ENCODE measurements at places on chromosomes 2 and 18.

DNA sequence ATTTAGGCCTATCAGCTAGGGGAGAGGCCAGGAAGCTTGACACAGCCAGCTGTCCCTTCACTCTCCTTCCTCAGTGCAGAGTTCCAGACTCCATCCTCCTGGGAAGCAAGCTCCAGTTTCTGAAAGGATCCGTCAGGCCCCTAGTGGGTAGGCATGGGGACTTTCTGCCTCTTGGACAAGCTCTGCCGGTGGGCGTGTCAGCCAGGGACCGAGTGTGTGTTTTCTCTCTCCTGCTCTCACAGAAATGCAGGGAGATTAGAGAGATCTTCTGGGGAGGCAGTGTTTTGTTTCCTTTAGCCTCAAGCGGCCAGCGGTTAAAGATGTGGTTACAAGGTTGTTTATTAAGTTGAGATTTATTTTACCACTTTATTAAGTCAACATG lies 29.9 kb upstream of the OTOS start:
- peak; percentile 3 for DNase-seq

DNA sequence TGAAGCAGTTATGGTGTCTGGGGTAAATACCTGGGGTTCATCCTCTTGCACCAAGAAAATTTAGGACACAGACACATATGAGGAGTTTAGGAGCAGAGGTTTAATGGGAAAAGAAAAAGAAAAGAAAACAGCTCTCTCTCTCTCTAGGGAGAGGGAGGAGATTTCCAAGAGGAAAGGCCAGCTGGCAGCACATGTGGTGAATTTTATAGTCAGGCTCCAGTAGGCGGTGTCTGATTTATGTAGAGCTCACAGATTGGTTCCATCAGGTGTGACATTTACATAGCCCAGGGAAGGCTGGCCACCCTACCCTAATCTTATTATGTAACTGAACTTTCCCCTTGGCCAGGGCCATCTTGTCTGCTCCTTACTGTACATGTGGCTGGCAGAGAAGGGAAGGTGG lies 297.5 kb upstream of the RGPD4 start:
- no peak for DNase-seq

- peak; percentile 60 for DNase-seq
Measured at GRCh38 chr2:73952499-73953446, 26.1 kb downstream of the DGUOK start.

DNA sequence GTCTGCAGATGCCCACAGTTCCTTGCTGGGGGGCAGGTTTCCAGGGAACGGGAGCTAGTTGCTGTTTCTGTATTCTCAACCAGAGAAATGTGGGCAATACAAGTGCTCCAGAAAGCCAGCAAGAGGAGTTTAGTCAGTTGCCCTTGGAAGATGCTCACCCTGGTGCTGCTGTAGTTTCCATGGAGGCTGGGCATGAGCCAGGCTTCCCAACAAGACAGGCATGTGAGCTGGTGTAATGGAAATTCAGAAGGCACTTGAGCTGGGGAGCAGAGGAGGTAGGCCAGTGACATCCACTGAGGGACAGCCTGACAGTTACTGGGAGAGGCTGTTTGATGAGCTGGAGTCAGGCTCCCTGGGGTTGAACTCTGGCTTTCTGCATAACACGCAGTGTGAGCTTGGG lies 7.7 kb downstream of the HK2 start:
- no peak for DNase-seq

DNA sequence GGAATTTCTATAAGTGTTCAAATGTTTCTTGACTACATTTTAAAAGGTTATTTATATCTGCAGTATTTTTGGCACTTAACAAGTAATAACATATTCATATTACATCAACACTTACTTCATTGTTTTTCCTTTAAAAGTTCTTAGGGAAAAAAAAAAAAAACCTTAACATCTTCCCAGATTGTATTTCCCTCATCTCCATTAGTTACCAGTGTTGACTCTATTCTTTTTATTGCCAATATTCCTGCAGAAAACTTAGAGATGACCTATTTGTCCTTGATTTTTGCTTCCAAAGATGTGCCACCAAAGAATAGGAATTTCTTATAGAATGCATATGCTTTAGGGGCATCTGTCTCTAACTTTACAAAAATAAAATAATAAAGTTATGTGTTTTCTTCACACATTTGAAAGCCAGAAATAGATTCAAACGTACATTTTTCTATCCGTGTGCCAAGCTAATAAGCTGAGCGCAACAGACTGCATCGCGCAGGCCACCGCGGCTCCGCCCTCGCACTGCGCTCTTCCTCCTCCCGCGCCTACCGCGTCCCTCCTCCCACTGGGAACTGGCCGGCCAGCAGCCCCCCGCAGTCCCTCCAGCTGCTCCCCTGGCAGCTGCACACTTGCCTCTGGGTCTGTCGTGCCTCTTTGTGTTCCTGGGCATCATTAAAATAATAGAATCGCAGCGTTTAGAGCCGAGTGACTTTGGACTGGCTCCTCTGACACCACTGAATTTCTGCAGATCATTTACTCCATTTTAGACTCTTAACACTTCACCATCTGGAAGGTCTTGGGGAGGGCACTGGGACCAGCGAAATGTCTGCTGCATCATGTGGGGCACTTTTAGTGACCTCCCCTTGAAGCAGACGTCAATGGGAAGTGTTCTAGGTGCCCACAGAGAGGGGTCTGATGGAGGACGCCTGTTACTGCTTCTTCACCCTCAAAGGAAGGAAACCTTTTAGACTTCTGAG lies 21.2 kb upstream of the NAB1 start:
- DNase-seq: peak; percentile 15

GRCh38 chr2:240620859-240621258 lies 4.4 kb upstream of the GPR35 start:
- no peak for DNase-seq

DNA sequence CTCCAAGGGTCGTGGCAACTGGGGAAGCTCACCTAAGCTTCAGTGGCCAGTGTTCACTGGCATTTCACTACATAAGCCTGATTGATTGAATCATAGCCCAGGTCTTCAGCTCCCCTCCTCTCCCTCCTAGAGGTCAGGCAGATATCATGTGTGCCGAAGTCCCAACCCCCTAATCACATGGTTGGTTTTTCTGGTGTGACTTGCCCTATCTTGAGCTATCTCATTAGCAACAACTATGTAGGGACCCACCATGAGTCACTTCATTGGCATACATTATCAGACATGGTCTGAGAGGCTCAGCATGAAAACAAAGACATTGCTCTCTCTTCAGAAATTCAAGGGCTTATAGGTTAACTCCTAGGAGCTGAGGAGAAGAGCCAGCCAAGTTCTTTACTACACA lies 76.8 kb downstream of the LYPD1 start:
- DNase-seq: peak; percentile 29

DNA sequence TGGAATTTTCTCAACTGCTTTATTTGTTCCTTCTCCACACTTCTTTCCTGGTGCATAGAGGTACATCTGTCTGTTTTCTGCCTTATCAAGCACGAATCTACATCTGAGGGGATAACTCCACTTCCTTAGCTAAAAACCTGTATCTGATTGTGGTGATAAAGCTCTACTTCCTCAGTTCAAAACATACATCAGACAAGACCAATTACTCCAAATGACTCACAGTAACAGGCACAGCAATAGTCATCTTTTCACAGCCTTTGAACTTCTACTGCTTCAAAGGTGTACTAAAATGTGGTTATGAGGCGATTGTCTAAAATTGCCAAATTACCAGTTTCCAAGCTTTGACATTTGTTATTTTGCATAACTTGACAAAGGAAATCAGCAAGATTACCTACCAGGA lies 803.6 kb upstream of the ZEB2 start:
- peak; percentile 18 for DNase-seq

GRCh38 chr18:63881851-63882250 lies 5.7 kb upstream of the SERPINB2 start:
- peak; percentile 10 for DNase-seq

- DNase-seq: no peak
Measured at GRCh38 chr18:79796016-79796415, 1.7 kb upstream of the KCNG2 start.

DNA sequence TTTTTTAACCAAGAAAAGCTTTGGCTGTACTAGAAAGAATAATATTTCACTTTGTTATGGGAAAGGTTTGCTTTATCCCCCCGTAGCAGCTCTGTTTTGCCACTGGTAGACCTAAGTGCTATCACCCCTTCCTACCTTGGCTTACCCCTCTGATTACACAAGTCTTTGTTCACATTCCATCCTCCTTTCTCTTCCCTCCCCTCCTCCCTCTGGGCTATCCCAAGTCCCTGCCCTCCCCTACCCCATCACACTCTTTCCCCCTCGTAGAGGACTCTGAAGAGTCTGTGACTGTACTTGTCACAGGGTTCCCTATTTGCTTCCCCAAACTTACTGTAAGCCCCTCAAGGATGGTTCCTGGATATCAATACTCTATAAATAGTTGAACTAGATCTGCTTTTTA lies 152.9 kb upstream of the NOSTRIN start:
- DNase-seq: no peak

DNA sequence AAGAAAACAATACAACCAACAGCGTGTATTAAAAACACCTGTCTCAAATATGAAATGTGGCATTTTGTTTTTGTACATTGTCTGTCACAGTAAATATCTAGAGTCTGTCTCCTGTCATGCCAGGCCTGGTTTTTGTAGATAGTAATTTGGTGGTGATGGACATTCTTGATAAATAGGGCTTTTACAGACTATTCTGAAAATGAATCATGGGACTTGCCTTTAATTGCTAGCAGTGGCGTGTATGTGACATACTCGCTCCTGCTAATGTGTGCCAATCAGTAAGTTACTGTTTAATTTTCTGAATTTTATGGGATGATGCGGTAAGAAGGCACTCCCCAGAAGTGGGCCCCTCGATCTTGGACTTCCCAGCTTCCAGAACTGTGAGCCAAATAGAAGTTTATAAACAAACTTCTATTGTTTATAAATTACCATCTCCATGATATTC lies 83.7 kb downstream of the TANC1 start:
- DNase-seq: no peak

GRCh38 chr2:153477636-153478288 lies 800 bp downstream of the RPRM start:
- no peak for DNase-seq

GRCh38 chr2:37625156-37625555 lies 46.3 kb downstream of the CDC42EP3 start:
- DNase-seq: peak; percentile 73

DNA sequence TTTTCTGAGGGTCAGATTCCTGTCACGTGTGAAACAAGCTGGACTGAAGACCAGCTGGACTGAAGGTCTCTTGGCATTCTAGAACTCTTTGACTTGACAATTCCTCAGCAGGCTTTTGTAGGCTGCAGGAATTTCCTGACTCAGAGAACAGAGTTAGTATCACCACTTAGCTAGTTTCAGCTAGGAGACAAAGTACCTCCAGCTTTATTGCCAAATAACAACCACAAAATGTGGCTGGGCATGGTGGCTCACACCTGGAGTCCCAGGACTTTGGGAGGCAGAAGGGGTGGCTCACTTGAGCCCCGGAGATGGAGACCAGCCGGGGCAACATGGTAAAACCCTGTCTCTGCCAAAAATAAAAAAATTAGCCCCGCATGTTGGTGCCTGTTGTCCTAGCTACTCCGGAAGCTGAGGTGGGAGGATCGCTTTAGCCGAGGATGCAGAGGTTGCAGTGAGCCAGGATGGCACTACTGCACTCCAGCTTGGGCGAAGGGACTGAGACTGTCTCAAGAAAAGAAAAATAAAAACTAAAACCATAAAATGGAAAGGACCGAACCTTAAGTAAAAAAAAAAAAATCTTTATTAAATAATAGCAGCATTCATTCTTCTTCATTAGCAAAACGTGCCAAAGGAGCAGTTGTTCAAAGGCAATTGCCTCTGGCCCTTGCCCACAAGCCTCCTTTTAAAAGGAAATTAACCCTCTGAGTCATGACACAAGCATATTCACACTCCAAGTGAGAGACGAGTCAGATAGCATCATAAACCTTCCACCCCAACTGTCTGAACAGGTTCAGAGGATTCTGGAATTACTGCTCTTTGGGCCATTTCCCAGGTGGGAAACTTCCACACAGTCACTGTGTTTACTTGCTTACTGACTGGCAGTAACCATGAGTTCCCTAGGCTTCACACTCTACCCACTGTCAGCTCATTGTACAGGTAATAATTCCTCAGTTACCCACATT lies 88.9 kb downstream of the MYL12B start:
- peak; percentile 27 for DNase-seq

GRCh38 chr18:21183670-21184069 lies 58.4 kb upstream of the GREB1L start:
- no peak for DNase-seq

GRCh38 chr2:186949726-186950256 lies 100.8 kb upstream of the ZSWIM2 start:
- DNase-seq: no peak

- DNase-seq: no peak
Measured at GRCh38 chr18:26700201-26700600, 151.8 kb upstream of the KCTD1 start.
